ENCODE measurements at places on chromosomes 2 and 18.

GRCh38 chr2:237448171-237448570 is 34.2 kb upstream of the COL6A3 start:
- DNase-seq, result no peak

GRCh38 chr2:30756051-30756719 is 51.1 kb downstream of the CAPN13 start:
- no peak for DNase-seq

- no peak for DNase-seq
Measured at GRCh38 chr18:1240701-1241100, 336.0 kb downstream of the ADCYAP1 start.

- no peak for DNase-seq
Measured at GRCh38 chr2:239322416-239323086, 78.3 kb downstream of the HDAC4 start.

GRCh38 chr2:231397011-231397927 is 1.8 kb downstream of the B3GNT7 start:
- no peak for DNase-seq

All from NCI-H187 treated with DMSO at 0.1 percent for 48 hours (cell line).